ENCODE measurements at places on chromosomes 11 and 22. TPM values are rescaled to one million over a fixed set of nuclear protein-coding genes. Genes with fewer than 3 reads are reported as not detected.

The TIMP3 gene
- 19.7 TPM for polyA plus RNA-seq

The KCTD14 gene
- polyA plus RNA-seq, result 10.5 TPM

The LRRC32 gene
- polyA plus RNA-seq, result 0.10 TPM

The RAPSN gene
- polyA plus RNA-seq, result 0.32 TPM

- no peak for DNase-seq
These were observed 24.6 kb upstream of the OOSP4B start for GRCh38 chr11:59992425-59992824.

DNA sequence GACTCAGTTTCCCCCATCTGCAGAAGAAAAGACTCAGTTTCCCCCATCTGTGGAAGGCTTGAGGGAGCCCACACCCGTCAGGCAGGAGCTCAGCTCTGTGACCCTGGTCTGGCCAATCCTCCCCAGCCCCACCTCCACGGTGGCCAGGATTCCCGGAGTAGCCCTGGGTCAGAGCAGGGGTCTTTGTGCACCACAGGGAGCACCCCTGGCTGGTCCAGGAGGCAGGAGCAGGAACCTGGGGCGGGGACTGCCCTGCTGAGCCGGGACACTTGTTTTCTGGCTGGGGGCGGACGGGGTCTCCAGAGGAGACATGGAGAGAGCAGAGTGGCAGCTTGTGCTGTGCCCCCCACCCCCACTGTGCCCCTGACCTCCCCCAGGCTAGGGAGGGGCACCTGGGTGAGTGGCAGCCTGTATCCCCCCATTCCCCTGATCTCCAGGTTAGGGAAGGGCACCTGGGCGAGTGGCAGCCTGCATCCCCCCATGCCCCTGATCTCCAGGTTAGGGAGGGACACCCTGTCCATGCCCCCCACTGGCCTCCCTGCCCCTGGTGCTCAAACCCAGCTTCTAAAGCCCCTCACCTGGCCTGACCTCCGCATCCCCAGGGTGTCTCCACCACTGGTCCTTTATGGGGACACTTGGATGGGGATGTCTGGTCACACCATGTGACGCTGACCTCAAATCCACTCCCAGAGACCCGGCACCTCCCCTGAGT lies 18.8 kb downstream of the IL17REL start:
- DNase-seq, result no peak

GRCh38 chr11:98572941-98573340 lies 447.8 kb upstream of the CNTN5 start:
- DNase-seq, result no peak

GRCh38 chr11:129395432-129395831 lies 19.8 kb downstream of the BARX2 start:
- DNase-seq, result no peak

DNA sequence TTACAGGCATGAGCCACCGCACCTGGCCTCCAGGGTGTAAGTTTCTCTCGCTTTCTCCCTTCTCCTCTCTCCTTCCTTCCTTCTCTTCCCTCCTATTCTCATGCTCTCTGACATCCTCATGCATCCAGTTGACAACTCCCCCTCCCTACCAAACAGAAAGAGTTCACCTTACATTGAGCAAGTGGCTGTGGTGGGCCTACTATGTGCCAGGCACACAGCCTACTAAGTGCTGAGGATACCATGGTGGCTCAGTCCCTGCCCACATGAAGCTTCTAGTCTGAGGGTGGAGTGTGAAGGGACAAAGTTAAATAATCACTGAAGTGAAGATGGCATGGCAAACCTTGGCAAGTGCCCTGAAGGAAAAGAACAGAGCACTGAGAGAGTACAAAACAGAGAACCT lies 9.6 kb upstream of the DAGLA start:
- DNase-seq, result no peak

DNA sequence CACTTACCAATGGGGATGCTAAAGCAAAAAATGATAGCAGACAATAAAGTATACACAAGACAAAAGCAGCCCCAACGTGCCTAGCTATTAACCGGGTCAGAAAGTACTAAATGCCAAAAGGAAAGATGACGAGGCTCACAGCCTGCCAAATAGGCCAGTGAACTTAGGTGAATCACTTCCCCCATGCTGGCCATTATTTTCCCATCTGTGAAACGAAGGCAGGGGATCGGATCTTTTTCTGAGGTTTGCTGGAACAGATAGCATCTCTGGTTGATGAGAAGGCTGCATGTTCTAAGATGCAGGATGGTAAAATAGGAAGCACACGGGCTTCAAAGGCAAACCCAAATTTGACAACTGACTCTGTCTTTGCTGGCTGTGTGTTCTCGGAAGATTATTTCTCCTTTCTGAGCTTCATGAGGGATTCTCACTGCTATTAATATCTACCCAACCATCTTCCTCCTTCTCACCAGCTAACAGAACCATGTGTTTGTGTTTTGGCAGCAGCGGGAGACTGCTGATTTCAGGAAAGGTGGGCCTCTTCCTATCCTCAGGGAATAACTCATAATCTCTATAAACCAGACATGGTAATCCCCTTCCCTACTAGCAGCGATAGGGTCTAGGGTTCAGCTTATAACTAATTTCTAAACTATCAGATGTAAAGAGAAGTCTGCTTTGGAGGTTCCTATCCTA lies 390.7 kb downstream of the LARGE1 start:
- no peak for DNase-seq

DNA sequence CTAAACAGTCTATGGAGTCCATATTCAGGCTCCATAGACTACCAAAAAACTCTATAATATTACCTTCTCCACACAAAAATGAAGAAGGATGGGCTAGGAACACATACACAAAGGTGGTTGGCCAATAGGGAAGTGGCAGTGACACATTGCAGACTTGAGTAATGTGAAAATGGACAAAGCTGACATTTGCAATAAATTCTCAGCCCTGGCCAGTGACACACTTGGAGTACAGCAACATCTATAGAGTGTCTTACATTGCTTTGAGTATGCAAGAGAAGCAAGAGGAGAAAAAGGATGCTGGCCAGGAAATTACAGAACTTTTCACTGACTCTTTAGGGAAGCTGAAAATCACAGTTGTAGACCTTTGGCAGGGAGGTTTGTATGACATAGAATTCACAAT lies 7.3 kb upstream of the OR52W1 start:
- no peak for DNase-seq

DNA sequence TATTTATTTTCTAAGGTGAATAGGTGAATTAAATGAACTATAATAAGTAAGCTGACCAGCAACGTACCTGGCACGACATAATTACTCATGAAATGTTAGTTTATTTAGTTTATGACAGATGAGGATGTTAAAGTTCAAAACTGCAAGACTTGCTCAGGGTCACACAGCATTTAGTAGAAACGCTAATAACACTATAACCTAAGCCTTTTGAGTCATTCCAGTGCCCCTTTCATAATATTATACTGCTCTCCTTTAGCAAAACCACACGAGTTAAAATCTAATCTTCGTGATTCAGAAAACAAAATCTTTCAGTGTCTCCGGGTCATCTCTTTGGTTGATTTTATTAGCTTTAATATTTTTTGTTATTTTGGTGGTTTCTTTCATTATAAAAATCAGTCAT lies 39.6 kb downstream of the BTBD10 start:
- no peak for DNase-seq

Measured in foreskin keratinocyte (primary cell).